Left ventricle myocardium inferior (tissue), 1 donor: ENCODE measurements at places on chromosomes 3 and 15.
A peak's percentile ranks its signal among the peaks of the same experiment; 100 is the strongest.

GRCh38 chr15:98650417-98651035 lies 2.2 kb downstream of the IGF1R start:
- H3K4me1 ChIP-seq, result peaks cover 81% of the 10 kb centered on the region
- peak overlapping the region; percentile 95 for H3K4me3 ChIP-seq
- H3K27me3 ChIP-seq, result peaks cover 10% of the 10 kb centered on the region
- peak; percentile 54 for DNase-seq
- H3K27ac ChIP-seq, result peak overlapping the region; percentile 98

DNA sequence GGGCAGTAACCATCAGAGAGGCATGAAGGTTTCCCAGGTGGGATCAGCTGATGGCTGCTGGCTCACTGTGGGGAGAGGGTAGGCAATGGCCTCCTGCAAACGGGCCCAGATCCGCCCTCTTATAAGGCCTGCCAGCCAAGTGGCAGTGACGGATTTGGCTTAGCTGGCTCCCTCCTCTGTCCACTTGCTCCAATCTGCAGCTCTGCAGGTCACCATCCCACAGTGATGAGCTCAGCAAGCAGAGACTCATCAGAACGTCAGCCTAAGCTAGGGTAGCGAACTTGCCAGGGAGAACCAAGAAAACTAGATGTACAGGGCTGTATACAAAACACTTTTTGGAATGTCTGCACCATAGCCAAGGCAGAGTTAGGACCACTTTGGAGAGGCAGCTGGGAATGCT lies 62.8 kb upstream of the DCLK3 start:
- no peaks in the 10 kb centered on the region for H3K27me3 ChIP-seq
- DNase-seq, result no peak
- no peak overlapping the region for H3K4me3 ChIP-seq
- H3K27ac ChIP-seq, result no peak overlapping the region
- H3K4me1 ChIP-seq, result peaks cover 11% of the 10 kb centered on the region

GRCh38 chr3:139303216-139303615 lies 40.6 kb upstream of the MRPS22 start:
- peaks cover 29% of the 10 kb centered on the region for H3K4me1 ChIP-seq
- H3K36me3 ChIP-seq, result no peaks in the 10 kb centered on the region
- no peak overlapping the region for H3K27ac ChIP-seq
- no peak overlapping the region for H3K4me3 ChIP-seq
- no peak for DNase-seq

DNA sequence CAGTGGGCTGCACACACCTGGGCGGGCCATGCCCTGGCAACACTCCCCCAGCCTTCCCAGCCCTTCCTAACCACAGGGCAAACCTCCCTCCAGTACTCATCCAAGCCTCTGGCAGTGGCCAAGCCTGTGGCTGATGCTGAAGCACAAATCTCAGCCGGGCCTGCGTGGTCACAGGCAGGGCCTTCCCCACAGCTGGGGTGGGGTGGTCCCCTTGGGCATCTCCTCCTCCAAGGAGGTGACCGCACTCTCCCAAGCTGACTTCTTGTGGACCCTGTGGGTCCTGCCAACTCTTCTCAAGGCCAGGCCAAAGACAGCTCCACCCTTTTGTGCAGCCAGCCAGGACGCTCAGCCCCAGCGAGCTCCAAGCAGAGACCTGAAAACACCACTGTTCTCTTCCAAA lies 21.4 kb downstream of the GRAMD2A start:
- H3K27ac ChIP-seq, result no peak overlapping the region
- no peak overlapping the region for H3K4me3 ChIP-seq
- no peaks in the 10 kb centered on the region for H3K36me3 ChIP-seq

DNA sequence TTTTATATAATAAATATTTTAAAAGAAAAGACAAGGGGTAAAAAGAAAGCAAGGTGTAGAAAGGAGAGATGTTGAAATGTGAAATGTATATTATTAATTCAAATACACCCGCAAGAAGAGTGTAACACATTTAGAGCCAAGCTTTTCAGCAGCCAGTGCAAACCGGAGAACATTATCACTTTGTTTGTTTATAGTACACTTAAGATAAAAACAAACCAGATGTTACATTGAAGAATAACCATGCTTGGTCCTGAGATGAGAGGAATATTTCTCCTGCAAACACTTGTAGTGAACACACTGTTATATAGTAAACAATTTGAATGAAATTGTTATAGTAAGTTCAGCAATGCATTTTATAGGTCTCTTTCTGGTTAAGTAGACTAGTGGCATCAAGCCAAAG lies 1441.5 kb downstream of the OTOL1 start:
- H3K4me1 ChIP-seq, result no peaks in the 10 kb centered on the region
- no peak overlapping the region for H3K27ac ChIP-seq
- H3K36me3 ChIP-seq, result no peaks in the 10 kb centered on the region
- no peaks in the 10 kb centered on the region for H3K27me3 ChIP-seq

- no peak overlapping the region for H3K27ac ChIP-seq
- H3K27me3 ChIP-seq, result no peaks in the 10 kb centered on the region
- no peak overlapping the region for H3K4me3 ChIP-seq
- H3K4me1 ChIP-seq, result no peaks in the 10 kb centered on the region
- H3K36me3 ChIP-seq, result no peaks in the 10 kb centered on the region
Measured at GRCh38 chr3:9204253-9204992, 45.0 kb downstream of the SRGAP3 start.

GRCh38 chr3:43914269-43914668 lies 223.5 kb downstream of the ABHD5 start:
- no peak for DNase-seq
- no peak overlapping the region for H3K27ac ChIP-seq
- H3K4me3 ChIP-seq, result no peak overlapping the region
- H3K27me3 ChIP-seq, result peaks cover 26% of the 10 kb centered on the region

DNA sequence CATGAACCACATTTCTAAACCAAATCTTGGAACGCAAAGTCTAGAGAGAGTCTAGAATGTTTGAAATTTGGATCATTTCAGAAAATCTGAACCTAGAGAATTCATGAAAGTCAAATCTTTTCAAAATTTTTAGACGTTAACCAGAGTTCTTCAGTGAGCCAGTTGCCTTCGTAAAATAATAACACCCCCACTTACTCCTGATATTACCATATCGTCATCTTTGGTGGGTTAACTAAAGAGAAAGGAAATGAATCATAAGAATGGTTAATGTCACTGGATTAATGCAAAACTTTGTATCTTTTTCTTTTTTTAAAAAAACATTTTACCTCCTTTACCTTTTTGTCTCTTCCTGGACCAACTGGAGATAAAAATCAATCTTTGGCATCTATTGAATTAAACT lies 1.2 kb upstream of the ZBED2 start:
- H3K27ac ChIP-seq, result no peak overlapping the region
- H3K4me3 ChIP-seq, result no peak overlapping the region
- no peaks in the 10 kb centered on the region for H3K4me1 ChIP-seq
- DNase-seq, result no peak
- peaks cover 29% of the 10 kb centered on the region for H3K27me3 ChIP-seq

GRCh38 chr3:152160350-152161011 lies 108.2 kb upstream of the MBNL1 start:
- H3K27ac ChIP-seq, result no peak overlapping the region
- no peak for DNase-seq
- H3K4me3 ChIP-seq, result no peak overlapping the region
- H3K4me1 ChIP-seq, result no peaks in the 10 kb centered on the region

DNA sequence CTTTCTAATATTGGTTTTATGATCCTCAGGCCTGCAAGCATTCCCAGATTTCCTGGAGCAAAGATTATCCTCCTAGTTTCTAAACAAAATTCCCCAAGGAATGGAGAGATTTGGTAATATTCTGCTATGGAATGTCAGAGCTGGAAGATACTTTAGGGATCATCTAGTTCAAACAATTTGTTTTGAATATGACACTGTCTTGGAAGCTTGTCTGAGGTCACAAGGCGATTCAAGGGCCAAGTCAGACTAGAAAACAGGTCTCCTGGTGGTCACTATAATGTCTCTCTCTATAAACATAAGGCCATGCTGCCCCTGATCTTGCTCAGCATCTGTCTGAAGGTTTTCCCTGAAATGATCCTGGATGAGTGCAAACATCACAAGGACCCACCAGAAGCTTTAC lies 143.4 kb upstream of the BCL6 start:
- H3K36me3 ChIP-seq, result no peaks in the 10 kb centered on the region
- peak overlapping the region; percentile 44 for H3K27ac ChIP-seq
- no peaks in the 10 kb centered on the region for H3K27me3 ChIP-seq
- peaks cover 18% of the 10 kb centered on the region for H3K4me1 ChIP-seq

DNA sequence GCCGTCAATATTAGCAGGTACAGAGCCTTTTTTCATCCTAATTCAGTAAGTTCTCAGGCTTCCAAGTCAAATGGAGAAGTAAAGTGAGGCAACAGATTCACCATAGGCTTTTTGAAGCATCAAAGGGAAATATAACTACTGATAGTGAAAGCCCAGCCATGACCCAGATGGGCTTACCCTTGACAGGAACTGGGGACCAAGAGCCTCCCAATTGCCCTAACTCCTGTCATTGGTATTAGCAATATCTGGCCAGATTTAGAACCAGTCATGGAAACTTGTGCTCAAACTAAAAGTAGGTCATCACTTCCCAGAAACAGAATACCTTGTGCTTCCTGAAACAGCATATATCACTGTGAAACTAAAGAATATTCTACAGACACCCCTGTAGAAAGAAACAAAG lies 33.0 kb downstream of the NME9 start:
- no peak for DNase-seq
- H3K4me1 ChIP-seq, result no peaks in the 10 kb centered on the region
- H3K36me3 ChIP-seq, result peaks cover 68% of the 10 kb centered on the region
- H3K4me3 ChIP-seq, result no peak overlapping the region
- H3K27me3 ChIP-seq, result no peaks in the 10 kb centered on the region

DNA sequence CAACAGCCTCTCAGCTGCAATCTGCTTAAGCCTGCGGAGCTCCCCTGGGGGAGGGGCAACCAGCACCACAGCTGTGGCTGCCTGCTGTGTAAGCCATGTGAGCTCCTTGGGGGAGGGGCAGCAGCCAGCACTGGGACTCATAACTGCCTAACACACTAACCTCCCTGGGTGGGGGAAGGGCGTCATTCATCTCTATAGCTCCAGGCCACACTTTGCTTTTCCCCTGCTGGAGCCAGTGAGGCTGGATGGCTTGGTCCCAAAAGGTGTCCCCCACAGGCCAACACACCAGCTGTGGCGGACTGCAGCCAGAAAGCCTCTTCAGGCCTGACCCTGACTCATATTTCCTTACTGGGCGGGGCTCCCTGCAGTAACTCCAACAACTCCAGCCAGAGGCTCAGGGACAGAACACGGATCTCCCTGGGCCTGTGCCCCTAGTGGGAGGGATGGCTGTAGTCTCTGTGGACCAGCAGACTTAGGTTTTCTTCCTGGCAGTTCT lies 129.8 kb downstream of the PPM1L start:
- DNase-seq, result peak; percentile 82
- no peaks in the 10 kb centered on the region for H3K36me3 ChIP-seq
- H3K4me1 ChIP-seq, result peaks cover 28% of the 10 kb centered on the region
- peak overlapping the region; percentile 16 for H3K27ac ChIP-seq
- no peak overlapping the region for H3K4me3 ChIP-seq

DNA sequence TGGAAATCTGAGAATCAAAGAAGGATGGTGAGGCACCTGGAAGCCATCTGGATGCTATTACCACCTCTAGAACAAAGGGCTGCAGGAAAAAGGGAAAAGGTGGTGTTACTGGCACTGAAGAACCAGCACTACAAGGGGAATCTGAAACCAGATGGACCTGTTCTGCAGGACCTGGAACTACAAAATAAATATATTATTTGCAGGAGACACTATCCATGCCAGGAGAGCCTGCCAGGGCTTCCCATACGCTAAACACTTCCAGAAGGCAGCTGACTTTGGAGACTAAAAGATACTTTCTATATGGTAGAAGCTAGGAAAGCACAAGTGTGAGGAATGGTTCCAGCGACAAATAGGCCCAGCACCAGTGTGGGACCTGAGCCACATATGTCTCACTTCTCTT lies 83.4 kb upstream of the POU1F1 start:
- H3K36me3 ChIP-seq, result no peaks in the 10 kb centered on the region
- no peaks in the 10 kb centered on the region for H3K4me1 ChIP-seq
- no peak overlapping the region for H3K4me3 ChIP-seq

GRCh38 chr15:50685191-50685975 lies 1.2 kb downstream of the TRPM7 start:
- peaks cover 67% of the 10 kb centered on the region for H3K4me1 ChIP-seq
- no peaks in the 10 kb centered on the region for H3K27me3 ChIP-seq
- no peak for DNase-seq
- peak overlapping the region; percentile 92 for H3K4me3 ChIP-seq
- no peaks in the 10 kb centered on the region for H3K36me3 ChIP-seq
- H3K27ac ChIP-seq, result peak overlapping the region; percentile 97

DNA sequence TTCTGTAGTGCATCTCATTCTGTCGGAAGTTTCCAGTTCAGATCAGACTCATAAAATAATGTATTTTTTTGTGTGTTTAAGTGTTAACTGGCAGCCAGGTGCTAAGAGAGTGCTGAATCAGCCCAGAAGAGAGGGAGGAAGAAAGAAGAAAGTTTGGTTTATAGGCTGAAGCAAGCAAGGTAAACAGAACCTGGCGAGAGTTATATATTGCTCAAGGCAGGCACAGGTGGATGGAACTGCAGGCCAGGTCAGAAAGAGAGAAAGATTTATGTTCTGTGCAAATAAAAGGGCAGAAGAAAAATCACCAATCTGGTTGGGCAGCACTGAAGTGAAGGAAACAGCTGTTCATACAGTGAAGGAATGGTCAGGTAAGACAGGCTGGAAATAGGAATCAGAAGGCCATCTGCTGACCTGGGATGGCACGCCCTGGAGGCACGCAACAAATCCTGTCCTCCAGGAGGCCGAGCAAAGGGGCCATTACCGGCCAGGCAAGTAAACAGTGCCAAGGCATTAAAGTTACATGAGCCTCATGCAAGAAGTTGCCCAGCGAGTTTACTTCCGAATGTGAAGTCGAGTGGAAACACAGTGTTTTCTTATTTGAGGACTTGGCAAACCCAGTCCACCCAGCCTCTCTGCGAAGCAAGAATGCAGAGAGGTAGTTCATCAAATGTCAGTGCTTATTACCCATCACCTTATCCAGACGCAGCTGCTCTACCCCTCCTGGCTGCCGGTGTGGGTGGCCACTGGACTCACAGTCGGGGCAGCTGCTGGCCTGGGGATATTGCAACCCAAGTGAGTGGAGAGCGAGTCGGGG lies 309.8 kb downstream of the VPS13C start:
- no peak overlapping the region for H3K4me3 ChIP-seq
- H3K27me3 ChIP-seq, result peaks cover 44% of the 10 kb centered on the region
- H3K27ac ChIP-seq, result no peak overlapping the region
- no peaks in the 10 kb centered on the region for H3K4me1 ChIP-seq
- no peak for DNase-seq

- H3K27ac ChIP-seq, result no peak overlapping the region
- H3K4me1 ChIP-seq, result no peaks in the 10 kb centered on the region
- no peaks in the 10 kb centered on the region for H3K27me3 ChIP-seq
- H3K4me3 ChIP-seq, result no peak overlapping the region
- H3K36me3 ChIP-seq, result no peaks in the 10 kb centered on the region
Measured at GRCh38 chr15:83166218-83166617, 41.4 kb downstream of the HDGFL3 start.

DNA sequence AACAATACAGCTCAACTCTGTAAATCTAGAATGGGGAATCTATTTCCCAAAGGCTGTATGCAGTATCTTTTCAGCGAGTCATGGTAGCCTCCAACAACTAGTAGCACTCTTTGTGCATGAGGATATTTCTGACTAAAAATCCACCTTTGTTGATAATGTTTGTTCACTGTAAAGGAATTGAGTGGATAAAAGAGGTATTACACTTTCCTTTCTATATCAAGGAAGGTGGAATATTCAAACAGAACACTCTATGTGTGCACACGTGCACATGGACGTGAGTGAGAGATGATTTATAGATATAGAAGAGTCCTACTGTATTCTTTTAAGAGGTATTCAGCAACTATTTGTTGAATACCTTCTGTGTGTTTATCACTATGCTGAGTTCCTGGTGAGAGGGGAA lies 68.2 kb downstream of the CMSS1 start:
- peaks cover 40% of the 10 kb centered on the region for H3K4me1 ChIP-seq
- H3K27ac ChIP-seq, result no peak overlapping the region
- H3K36me3 ChIP-seq, result no peaks in the 10 kb centered on the region
